ENCODE measurements at places on chromosomes 5 and 9.

DNA sequence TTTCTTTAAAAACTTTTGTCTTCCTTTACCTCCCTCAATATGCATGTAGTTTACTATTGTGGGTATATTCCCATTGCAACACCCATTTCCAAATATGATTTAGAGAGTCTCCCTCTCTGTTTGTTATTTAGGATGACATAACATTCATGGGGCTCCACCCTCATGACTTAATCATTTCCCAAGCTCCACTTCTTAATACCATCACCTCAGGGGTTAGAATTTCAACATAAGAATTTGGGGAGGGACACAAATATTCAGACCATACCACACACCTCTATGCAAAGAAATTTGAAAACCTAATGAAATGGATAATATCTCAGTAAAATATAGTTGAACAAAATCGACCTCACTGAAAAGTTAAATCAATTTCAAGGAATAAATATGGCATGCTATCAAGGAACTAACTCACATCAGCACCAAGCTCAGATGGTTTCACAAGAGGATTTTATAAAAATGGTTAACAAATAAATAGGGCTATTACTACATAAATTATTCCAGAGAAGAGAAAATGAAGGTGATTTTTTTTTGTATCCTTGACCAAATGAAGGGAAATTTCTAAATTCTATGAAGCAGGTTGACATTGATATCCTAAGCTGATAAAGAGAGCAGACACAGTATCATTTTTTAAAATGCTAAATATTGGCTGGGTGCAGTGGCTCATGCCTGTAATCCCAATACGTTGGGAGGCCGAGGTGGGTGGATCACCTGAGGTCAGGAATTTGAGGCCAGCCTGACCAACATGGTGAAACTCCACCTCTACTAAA lies 20.2 kb upstream of the UBTD2 start:
- DNase-seq: no peak

DNA sequence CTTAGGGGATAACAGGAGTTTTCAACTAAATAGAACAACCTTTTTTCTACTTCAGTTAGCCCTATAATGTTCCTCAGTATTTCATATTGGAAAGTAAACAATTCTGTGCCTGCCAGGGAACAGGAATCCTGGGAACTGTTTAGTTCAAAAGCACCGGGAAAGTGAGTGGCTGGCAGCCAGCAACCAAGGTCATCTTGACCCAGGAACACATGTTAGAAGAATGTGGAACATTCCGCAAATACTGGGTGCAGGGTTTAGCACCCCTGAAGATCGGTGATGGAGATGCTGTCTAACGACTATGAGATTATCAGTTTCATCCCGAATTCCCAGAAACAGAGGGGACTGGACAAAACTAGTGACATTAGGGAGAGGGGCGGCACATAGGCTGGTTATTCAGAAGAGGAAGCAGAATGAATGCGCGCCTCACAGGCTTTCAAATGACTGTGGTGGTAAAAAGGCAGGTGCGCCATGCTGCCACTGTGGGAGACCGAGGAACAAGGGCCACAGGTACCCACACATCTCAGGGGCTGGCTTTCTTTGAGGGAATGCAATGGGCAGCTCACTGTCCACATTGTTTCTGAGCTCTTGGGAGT lies 51.2 kb downstream of the IPPK start:
- no peak for DNase-seq

- DNase-seq: no peak
Observed at GRCh38 chr5:116573702-116574366, 789 bp downstream of the SEMA6A start.

DNA sequence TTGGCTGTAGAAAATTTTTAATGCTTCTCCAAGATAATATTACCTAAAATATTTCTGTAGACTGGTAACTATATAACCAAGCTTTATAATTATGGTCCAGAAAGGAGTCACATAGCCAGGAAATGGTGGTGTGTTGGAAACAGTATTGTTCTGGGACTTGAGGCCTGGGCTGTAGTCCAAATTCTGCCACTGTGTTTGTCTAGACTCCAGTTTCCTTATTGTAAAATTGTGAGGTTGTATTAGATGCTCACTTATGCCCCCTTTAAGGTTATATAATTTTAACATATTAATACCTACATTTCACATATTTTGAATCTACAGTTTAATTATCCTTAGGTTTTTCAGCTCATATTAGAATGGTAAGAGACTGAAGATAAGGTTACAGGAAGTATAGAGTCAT lies 42.4 kb downstream of the STX17 start:
- DNase-seq: no peak

GRCh38 chr5:11030671-11031070 lies 269.6 kb upstream of the DAP start:
- DNase-seq: no peak

- DNase-seq: no peak
Observed at GRCh38 chr5:138520971-138521370, 22.1 kb downstream of the ETF1 start.
